ENCODE measurements at places on chromosomes 11 and 22.

DNA sequence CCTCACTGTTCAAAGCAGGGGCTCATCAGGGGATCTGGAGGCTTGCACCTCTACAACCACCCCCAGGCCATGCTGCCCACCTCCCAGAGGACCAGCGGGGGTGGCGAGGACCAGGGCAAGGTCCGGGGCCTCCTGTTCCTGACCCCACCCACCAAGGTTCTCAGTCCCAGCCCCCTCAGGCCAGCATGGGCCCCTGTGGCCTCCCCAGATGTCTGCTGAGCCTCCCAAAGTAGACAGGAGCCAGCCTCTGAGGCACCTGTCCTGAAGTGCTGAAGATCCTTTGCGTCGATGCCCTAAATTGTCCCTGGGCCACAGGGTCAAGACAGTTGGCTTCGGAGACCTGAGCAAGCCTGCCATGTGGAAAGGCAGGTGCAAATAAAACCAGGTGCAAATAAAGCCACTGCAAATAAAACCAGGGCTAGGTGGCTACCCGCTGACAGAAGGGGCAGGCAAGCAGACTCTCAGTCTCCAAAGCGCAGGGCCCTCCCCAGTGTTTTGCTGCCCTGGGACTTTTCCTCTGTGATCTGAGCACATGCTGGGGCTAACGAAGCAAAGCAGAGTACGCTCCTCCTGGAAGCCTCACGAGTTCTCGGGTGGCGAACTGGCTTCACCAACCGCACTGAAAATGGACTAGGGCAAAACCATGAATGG, 22.4 kb upstream of the ARFGAP3 start:
- DNase-seq = no peak

GRCh38 chr11:115920092-115920461, 415.9 kb upstream of the CADM1 start:
- no peak for DNase-seq

DNA sequence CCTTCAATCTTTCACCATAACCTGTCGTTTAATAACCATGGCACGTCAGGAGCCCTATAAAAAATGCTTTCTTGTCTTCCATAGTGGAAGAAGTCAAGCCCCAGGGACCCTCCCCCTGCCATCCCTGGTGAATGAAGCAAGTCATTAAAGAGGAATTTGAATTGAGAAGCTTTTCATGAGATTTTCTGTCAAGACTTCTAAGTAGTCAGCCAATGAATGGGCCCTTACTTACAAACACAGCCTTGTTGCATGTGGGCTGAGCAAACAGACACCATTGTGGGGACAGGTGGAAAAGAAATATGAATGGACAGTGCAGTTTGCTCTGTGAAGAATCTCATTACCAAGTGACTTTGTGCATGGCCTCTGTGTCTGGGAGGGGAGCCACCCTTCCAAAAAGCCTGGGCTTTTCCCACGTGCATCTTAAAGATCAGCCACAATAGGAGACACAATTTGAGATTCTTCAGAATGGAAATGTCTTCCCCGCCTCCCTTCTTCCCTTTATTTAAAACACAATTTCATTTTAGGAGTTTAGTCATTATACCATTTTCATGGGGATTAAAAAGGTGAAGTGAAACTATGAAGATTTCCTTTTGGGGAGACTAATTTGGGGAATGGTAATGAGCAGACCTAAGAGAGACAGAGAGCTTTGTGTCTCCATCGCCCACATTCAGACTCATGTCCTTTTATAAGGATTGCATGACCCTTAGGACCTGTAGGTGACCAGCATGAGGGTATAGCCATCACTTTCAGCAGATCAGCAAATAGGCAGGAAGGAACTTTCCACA, 152.0 kb downstream of the LRRC4C start:
- DNase-seq = no peak

DNA sequence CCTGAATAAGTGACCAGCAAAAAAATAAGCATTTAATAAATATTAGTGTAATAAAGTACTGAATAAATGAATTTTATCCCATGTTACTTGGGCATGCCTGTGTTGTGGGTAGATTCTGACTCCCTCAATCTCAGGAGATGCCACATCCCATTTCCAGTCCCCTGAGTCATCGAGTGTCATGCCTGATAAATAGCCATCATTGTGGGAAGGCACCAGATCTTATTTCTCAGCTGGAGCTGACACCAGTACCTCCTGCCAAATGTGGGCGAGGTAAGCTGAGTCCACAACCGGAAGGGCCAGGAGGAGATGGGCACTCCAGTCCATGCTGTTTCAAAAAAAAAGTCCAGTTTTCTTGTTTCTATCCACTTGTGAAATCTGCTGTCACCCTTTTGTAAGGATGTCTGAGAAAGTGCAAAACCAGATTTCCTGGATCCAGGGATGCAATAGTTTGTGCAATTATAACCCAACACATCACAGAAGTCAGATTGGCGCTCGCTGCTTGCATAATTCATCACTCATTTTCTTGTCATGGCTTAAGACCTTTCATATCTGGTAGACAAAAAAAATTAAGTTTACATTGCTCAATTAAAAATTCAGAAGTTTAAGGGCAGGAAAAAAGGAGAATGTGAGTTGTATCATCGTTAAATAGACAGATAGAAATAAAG, 311.6 kb downstream of the MIAT start:
- DNase-seq = no peak

GRCh38 chr11:70183483-70184176, 19.5 kb upstream of the FADD start:
- DNase-seq = no peak

DNA sequence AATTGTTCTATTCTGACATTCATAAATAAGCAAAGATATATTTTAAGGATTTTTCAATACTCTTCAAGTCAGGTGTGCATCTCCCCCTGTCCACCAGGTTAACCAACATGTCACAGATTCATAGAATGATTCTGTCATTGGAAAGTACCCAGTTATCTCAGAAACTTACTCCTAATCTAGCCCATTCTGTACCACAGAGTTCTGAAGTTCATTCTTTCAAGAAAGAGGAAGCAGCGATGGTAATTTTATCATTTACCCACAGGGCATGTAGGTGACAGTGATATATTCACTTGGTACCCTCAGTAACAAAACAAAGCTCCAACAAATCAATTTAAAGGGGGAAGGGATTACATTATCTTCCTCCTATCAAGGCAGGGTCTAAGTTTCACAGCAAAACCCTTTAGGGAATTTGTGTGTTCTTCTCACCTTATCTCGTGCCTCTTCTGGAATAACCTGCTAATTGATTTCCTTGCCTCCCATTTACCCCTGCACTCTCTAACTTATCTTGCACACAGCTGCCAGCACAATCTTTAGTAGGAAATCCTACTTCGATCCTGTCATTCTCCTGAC, 19.0 kb upstream of the MPPED2 start:
- DNase-seq = no peak

- DNase-seq = no peak
Measured at GRCh38 chr11:62680825-62681240, 2.0 kb upstream of the UBXN1 start.

DNA sequence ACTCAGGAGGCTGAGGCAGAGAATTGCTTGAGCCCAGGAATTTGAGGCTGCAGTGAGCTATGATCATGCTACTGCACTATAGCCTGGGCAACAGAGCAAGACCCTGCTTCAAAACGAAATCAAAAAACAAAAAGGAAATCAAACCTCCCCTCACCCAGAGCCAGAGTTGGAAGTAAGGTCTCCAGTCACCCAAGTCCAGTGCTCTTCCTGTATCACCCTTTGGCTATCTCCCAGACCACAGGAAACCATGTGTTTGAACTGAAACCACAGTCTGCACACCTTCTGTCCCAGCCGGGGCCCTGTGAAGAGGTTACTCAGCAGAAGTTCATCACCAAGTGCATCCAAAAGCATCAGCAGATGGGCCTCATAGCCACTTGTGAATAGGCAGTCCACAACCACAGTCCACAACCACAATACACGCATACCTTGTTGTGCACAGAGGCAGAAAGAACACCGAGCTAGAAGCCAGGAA, 4.6 kb downstream of the MYH9 start:
- DNase-seq = no peak

DNA sequence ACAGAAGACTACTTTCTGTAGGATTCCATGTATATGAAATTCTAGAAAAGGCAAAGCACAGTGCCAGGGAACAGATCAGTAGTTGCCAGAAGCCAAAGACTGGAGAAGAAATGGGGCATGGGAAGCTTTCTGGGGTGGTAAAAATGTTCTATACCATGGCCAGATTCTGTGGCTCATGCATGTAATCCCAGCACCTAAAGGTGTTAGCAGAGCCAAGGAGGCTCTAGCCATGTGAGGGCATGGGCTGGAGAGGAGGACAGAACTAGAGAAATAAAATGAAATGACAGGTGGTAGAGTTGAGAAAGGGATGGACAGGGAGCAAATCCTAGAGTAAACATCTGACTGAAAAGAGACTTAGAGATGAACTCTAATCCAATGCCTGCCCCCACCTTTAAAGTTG, 26.9 kb upstream of the HMGXB4 start:
- no peak for DNase-seq

- no peak for DNase-seq
Measured at GRCh38 chr11:73019449-73019848, 122.7 kb downstream of the FCHSD2 start.

- DNase-seq = no peak
Measured at GRCh38 chr11:134599299-134599771, 187.3 kb upstream of the B3GAT1 start.

- no peak for DNase-seq
Measured at GRCh38 chr11:65791719-65792213, 4.9 kb downstream of the OVOL1 start.

DNA sequence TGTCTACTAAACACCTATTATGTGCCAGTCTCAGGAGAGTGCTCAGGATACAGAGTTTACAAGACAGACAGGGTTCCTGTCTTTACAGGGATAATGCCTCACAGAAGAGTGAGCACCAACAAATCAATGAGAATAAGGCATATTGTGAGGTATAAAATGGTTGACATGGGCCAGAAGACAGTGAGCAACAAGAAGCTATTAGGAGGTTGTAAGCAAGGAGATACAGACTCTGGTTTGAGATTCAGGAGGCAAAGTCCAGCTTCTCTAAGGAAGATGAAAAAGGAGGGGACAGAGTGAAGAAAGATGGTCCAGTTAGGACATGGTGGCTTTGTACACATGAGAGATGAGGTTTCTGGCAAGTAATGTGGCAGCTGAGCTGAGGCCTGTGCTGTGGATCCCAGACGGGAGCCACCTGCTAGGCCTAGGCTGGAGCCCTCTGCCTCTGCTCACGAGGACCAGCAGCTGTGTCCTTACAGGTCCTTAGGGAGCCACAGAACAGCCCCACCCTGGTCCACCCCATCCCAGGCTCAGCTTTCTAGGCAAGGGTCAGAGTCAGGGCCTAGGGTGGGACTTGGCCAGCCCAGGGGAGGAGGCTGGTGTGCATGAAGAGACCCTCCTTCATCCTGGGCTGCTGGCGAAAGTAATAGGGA, 110.5 kb downstream of the ZNF280B start:
- DNase-seq = no peak

GRCh38 chr11:35412285-35412684, 7.1 kb downstream of the SLC1A2 start:
- no peak for DNase-seq

- no peak for DNase-seq
Measured at GRCh38 chr11:84981301-84981700, 645.8 kb downstream of the DLG2 start.

DNA sequence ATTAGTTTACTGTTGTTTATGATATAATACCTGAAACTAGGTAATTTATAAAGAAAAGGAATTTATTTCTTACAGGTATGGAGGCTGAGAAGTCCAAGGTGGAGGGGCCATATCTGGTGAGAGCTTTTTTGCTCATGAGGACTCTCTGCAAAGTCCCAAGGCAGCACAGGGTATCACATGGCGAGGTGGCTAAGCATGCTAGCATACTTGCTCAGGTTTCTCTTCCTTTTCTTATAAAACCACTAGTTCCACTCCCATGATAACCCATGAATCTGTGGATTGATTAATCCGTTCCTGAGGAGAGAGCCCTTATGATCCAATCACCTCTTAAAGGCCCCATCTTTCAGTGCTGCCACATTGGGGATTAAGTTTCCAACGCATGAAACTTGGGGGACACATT, 82.7 kb downstream of the PHF21A start:
- DNase-seq = no peak

DNA sequence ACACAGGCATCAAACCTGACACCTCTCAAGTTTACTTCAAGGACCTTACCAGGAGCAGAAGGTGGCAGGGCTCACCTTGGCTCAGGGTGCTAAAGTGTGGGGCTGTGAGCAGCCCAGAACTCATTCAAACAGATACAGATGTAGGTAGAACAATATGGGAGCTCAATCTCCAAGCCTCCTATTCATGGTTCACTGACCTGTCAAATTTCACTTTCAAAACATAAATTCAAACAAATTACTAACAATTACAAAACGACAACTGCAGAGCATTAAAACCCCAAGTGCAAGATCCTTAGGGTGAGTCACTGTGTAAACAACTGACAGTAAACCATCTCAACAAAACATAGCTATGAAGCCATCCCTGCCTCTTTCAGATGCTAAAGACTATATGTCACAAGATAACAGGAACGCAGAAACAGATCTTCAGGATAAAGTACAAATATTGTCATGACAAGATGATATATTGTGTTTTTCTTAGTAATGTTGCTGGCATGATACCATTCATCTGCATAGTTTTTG, 303.5 kb upstream of the ANO3 start:
- no peak for DNase-seq

GRCh38 chr11:69105461-69106030, 50.2 kb upstream of the SMIM38 start:
- no peak for DNase-seq

GRCh38 chr22:47837703-47838102, 1075.3 kb downstream of the TBC1D22A start:
- no peak for DNase-seq

- DNase-seq = no peak
Measured at GRCh38 chr22:35375526-35375925, 5.4 kb upstream of the HMOX1 start.

- DNase-seq = no peak
Measured at GRCh38 chr22:25514436-25515180, 49.9 kb upstream of the GRK3 start.

DNA sequence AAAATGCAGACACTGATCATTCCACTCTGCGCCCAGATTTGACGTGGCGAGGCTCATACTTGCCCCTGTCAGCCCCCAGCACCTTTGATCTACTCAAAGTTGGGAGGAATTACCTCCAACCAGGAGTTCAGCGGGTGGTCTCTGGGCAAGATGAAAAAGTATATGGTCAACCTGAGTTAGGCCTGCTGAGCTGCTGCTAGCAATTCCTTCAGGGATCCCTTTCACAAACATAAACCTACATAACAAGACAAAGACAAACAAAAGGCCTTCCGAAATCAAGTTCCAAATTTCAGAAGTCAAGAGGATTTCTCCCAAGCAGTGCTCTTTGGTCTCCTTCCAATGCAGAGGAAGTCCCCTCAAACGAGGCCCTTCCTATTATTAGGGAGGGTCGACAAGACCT, 20.8 kb downstream of the CLDN5 start:
- DNase-seq = no peak

Data from hypothalamus (tissue), 51 donors.